ENCODE measurements at places on chromosomes 5 and 9.

DNA sequence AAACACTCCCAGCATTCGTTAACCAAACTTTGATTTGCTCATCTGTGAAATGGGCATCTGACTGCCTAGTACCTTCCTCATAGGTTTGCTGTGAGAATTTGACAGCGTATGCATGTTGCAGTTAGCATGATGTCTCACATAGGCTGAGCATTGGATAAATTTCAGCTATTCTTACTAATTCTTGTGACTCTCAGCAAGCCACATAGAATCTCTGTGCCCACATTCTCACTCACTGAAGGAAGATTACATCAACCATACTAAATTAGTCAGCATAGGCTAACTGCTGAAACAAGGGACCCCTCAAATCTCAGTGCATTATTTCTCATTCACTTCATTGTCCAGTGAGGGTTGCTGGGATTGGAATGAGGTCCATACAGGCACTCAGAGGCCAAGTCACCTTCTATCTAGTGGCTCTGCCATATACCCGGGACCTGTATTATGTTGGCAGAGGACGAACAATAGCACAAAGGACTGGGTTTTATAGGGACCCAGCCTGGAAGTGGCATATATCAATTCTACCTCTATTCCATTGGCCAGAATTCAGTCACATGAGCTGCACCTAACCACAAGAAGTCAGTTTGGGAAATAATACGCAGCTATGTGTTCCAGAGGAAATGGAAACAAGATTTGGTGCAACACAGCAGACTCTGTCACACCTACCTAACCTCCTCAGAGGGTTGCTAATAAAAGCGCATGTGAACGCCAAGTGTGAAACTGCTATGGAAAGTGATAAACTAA lies 4.2 kb upstream of the PTGER4 start:
- no peak for DNase-seq

DNA sequence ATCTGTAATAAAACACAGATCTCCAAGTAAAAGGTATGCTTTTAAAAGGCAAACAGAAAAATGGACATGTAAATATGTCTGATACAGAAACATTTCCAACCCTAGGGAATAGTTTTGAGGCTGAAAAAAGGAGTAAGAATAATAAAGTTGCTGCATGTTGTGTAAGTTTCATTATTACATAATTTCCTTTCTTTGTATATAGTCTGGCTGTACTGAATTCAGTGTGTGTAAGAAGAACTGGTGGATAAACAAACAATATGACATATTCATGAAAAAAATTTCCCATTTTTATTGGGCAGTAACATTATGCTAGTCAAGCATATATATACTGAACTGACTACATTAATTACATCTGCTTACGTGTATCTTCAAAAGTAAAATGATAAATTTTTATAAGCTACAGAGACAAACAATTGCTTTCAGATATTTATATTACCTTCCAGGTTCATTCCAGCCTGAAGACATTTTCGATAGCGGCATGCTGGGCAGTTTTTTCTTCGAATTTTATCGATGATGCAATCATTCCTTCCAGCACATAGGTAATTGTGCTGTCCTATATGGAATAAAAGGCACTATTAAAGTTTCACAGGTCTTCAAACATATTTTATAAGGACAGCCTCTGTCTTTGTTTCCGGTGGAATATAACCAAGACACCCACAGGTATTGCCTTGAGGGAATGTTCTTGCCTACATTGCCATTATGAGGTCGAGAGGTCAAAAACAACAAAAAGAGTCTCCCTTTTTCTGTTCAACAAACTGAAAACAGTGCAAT lies 93.6 kb downstream of the NR3C1 start:
- DNase-seq: no peak

DNA sequence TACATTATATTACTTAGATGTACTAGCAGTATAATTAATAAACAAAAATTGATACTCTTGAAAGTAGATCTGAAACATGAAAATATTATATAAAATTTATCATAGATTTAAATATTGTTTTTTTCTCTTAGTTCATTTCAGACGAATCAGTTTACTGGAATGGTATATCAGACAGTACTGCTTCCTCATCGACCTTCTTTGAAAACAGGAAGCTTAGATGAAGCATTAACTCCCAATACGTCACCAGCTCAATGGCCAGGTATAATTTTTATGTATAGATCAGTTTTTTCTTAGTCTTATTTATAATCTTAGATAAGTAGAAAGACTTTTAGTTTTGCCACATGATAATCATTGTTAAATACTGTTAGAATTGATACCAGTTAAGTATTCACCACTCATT lies 106.3 kb downstream of the DMXL1 start:
- no peak for DNase-seq

- no peak for DNase-seq
These were observed 284.5 kb upstream of the POU5F2 start for GRCh38 chr5:94025788-94026473.

DNA sequence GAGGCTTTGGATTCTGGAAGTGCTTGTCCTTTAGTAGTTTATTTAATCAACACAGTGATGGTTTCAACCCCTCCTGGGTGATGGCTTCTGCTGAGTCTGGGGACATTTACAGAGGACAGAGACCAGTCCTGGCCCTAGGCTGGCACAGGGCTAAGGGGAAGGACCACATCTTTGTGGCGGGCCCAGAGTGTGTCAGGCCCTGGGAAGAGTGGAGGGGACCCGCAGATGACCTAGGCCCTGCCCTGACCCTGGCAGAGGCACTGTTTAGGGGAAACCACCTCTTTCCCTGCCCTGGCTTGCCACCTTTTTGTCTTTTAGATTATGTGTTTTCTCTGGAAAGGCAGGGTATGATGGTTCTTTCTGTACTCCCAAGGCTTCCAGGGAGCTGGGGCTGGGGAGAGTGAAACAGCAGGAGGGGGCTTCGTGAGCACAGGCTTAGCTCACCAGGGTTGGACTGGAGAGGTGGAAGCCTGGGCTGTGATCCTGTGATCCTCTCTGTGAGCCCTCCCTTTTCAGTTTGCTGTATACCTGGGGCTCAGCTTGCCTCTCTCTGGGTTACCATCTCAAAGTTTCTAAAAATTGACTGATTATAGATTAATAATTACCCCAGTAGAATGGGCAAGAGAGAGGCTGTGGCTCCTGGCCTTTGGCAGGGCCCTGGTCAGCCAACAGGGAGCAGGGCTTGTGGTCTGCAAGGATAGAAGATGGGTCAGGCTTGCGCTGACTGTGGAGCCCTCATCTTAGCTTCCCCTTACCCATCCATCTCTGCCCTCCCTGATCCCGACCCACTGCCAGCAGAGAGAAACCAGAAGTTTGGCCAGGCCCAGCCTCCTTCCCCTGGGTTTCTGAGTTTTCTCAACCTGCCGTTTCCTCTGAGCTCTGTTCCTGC lies 1.7 kb upstream of the SYNPO start:
- no peak for DNase-seq

DNA sequence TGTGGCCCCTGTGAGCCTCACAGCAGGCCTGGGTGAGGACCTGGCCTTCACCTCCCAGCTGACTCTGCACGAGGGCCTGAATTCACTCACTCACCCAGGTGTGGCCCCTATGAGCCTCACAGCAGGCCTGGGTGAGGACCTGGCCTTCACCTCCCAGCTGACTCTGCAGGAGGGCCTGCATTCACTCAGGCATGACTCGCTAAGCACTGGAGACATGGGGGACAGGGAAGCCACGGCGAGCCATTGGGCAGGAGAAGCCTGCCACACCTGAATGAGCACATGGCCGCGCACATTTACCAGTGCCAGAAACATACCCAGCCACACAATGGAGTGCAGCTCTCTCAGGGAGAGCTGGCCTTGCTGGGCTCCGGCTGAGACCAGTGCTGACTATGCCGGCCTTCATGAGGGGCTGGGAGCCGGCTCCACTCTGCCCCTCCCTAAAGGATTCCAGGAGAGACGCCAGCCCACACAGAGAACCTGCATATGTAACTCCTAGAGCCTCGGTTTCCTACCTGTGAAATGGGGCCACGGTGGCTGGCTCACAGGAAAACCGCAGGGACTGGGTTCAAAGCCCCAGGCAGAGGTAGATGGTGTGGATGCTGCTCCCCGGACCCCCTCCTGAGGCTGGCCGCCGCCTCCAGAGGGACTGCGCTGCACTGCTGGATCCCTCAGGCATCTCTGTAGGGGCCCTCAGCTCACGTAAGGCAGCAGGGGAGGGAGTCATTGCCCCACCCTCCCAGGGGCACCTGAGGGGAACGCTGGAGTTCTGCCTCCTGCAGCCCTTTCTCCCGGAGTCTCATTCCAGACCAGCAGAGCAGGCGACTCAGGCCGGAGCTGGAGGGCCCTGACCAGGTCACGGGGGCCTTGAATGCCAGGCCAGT lies 7.2 kb downstream of the ADAMTS2 start:
- DNase-seq: no peak

- DNase-seq: no peak
These were observed 28.6 kb upstream of the SELENOP start for GRCh38 chr5:42840269-42840668.

GRCh38 chr9:5621327-5621726 lies 7.6 kb upstream of the RIC1 start:
- DNase-seq: no peak

GRCh38 chr9:96331236-96331947 lies 29.4 kb upstream of the HSD17B3 start:
- no peak for DNase-seq

DNA sequence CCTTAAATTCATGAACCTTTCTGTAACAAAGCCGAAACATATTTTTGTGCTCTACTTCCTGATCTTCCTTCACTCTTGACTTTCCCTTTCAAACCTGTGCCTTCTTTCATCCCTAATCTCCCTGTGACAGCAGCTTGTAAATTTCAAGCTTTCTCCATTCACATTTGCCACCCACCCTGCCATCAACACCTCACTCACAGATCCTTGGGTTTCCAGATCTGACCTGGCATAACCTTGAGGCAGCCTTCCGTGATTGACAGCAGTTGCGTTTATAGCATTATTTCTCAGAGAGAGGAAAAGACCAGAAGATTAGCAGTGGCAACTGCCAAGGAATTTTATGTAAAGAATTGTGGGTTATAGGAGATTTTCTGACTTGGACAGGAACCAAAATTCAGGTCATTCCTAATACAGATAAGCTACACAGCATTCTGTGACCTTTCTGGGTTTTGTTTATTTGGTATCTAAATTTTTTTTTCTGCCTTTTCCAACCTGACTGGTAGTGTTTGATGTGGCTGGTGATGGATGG lies 260.0 kb downstream of the NR2F1-AS1 start:
- no peak for DNase-seq

DNA sequence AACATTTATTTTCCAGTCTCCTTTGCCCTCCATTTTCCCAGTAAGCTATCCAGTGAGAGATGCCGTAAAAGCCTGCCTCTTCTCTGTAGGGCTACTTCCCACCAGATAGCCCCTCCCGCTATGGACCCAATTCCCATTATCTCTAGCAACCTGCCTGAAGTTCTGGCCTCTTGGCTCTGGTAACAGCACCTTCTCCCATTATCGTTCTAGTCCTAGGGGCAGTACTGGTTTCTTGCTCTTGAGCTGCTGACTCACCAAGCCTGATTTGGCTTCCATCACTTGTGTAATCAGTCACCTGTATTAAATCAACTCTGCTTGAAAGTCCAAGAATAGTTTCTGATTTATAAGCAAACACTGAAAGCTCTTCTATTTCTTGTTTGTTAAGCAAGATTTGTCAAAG lies 42.8 kb upstream of the PARP8 start:
- no peak for DNase-seq

DNA sequence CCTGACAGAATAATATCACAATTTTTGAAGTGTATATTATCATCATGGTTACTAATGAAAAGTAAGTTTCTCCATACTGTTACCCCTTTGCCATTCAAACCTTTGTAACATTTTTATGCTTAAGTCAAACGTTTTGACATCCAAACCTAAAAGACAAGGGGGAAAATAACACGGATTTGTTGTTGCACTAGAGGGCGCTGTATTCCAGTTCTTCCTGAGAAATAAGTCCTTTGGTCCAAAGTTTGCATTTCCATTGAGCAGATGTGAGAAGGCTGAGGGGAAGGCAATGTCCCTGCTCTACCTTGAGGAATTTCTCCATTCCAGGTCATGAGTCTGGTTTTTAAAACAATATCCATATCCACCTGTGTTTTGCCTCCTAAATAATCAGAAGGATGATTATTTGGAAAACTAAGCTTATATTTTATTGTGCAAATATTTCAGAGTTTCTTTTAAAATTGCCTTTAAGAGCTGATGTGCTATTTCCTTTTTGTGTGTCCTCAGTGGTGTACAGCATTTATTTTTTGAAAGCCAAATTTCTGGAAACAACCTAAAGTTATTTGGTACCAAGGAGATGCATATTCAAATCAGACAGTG lies 9.7 kb downstream of the LECT2 start:
- no peak for DNase-seq

- no peak for DNase-seq
These were observed 300.4 kb downstream of the IRX2 start for GRCh38 chr5:2451100-2451499.

All from stimulated activated CD8-positive, alpha-beta memory T cell treated with anti-CD3 and anti-CD28 coated beads, Interleukin-7, amount 100 ng/mL, for 1 hour (primary cell).